ENCODE measurements at places on chromosomes 1 and 21. TPM values are rescaled to one million over a fixed set of nuclear protein-coding genes. Genes with fewer than 3 reads are reported as not detected.

RGS5 gene
- total RNA-seq, result 5.1 TPM

SH3BGR gene
- total RNA-seq, result 19.3 TPM

NIT1 gene
- total RNA-seq, result 43.3 TPM

IL19 gene
- not detected for total RNA-seq

NPL gene
- total RNA-seq, result 10.1 TPM

KCNT2 gene
- 0.54 TPM for total RNA-seq
